ENCODE measurements at places on chromosomes 2 and 18. TPM values are rescaled to one million over a fixed set of nuclear protein-coding genes. Genes with fewer than 3 reads are reported as not detected.

The ASAP2 gene
- total RNA-seq: 0.44 TPM

The PROKR1 gene
- total RNA-seq: not detected

The NTSR2 gene
- total RNA-seq: not detected

The NMS gene
- not detected for total RNA-seq

All from activated CD8-positive, alpha-beta memory T cell treated with anti-CD3 and anti-CD28 coated beads, Interleukin-2, amount 10 ng/mL, durations not matched to agents 7 days and 5 days (primary cell).